ENCODE measurements at places on chromosomes 16 and 17.

DNA sequence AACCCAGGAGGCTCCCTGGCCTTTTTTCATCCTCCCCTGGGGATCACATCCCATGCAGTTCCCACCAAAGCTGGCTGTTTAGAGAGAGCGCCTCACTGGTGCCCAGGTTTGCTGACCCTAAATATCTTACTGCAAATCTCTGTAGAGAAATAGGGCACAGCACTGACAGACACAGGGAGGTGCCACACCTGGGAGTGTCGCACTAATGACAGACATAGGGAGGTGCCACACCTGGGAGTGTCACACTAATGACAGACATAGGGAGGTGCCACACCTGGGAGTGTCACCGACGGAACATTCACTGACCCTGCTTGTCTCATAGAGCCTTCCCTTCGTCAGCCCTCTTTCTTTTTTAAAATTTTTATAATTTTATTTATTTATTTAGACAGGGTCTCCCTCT lies 25.6 kb downstream of the UNK start:
- no peak for DNase-seq

GRCh38 chr16:82439678-82440293 lies 187.0 kb upstream of the CDH13 start:
- no peak for DNase-seq

GRCh38 chr16:49596068-49596467 lies 222.5 kb downstream of the C16orf78 start:
- no peak for DNase-seq

DNA sequence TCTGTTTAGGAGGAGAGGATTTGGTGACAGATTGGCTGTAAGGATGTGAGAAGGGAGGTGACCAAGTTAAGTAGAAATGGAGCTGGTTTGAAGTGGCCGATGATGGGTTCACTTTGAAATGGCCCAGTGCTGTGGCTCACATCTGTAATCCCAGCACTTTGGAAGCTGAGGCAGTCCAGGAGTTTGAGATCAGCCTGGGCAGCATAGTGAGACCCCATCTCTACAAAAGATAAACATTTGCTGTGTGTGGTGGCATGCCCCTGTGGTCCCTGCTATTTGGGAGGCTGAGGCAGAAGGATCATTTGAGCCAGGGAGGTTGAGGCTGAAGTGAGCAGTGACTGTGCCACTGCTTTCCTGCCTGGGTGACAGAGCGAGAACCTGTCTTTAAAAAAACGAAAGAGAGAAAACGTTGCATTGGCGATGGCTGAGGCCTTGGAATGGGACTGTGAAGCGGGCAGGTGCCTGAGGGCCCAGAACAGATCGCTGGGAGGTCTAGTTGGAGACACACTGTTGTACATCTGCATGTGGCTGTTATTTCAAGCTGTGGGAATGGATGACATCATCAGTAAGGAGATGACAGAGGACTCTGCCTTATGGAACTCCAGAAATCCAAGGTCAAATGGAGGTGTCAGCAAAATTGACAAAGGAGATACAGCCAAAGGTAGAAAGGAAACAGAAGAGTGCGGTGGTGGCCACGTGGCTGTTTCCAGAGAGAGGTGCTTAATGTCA lies 5.5 kb downstream of the COG1 start:
- no peak for DNase-seq

- no peak for DNase-seq
Observed at GRCh38 chr17:59416184-59416583, 84.7 kb downstream of the YPEL2 start.

- no peak for DNase-seq
Observed at GRCh38 chr16:86427433-86427851, 82.9 kb upstream of the FOXF1 start.

DNA sequence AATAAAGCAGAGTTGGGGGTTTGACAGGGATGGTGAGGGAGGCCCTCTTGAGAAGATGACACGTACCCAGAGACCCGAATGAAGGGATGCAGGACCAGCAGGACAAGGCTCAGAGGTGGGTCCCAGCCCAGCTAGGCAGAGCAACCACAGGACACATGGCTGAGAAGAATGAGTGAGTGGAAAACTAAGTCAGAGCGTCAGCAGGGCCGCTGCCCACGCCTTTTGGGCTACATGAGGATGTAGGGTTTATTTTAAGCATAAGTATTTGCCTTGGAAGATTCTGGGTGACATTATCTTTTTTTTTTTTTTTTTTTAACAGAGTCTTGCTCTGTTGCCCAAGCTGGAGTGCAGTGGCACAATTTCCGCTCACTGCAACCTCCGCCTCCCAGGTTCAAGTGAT lies 176.0 kb downstream of the TMEM132E start:
- DNase-seq, result no peak

- DNase-seq, result no peak
Observed at GRCh38 chr17:13540546-13540945, 61.2 kb downstream of the HS3ST3A1 start.

DNA sequence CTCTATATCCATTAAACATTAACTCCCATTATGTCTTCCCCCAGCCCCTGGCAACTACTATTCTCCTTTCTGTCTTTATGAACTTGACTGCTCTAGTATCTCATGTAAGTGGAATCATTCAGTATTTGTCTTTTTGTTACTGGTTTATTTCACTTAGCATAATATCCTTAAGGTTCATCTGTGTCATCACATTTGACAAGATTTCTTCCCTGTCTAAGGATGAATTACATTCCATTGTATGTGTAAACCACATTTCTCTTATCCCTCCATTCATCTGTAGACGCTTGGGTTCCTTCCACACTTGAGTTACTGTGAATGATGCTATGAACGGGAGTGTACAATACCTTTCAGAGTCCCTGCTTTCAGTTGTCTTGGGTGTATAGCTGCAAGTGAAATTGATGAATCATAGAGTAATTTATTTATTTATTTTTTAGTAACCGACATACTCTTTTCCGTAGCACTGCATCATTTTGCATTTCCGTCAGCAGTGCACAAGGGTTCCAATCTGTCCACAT lies 399.7 kb upstream of the RBFOX1 start:
- DNase-seq, result no peak

- DNase-seq, result no peak
Observed at GRCh38 chr17:73625991-73626673, 18.1 kb downstream of the SDK2 start.

- DNase-seq, result no peak
Observed at GRCh38 chr17:82333279-82334171, at the start of gene SECTM1. TSS of gene SECTM1 (minus strand) at chr17:82333766. CDS start at chr17:82327240, 6,526 bp downstream.

- no peak for DNase-seq
Observed at GRCh38 chr17:17523001-17523730, 27.0 kb upstream of the RASD1 start.

- no peak for DNase-seq
Observed at GRCh38 chr17:61440697-61441096, 11.5 kb upstream of the TBX4 start.

DNA sequence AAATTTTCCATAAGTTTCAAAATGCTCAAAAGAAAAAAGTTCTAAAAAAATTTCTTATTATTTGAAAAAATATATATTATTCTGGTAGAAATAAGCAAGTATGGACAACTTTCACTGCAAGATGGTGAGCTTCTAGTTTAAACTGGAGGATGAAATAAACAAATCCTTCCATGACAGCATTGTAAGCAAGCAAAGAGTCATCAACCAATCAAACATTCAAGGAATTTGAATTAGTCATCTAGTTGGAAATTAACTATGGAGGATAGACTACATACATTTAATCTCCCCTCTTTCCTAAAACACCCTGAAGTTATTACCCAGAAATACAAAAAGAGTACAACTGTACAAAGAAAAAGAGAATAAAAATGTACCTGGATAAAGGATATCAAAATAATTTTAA lies 51.0 kb upstream of the IRX5 start:
- no peak for DNase-seq

GRCh38 chr16:81730090-81731051 lies 48.7 kb upstream of the PLCG2 start:
- DNase-seq, result no peak

GRCh38 chr17:65229621-65229995 lies 92.4 kb downstream of the RGS9 start:
- no peak for DNase-seq

DNA sequence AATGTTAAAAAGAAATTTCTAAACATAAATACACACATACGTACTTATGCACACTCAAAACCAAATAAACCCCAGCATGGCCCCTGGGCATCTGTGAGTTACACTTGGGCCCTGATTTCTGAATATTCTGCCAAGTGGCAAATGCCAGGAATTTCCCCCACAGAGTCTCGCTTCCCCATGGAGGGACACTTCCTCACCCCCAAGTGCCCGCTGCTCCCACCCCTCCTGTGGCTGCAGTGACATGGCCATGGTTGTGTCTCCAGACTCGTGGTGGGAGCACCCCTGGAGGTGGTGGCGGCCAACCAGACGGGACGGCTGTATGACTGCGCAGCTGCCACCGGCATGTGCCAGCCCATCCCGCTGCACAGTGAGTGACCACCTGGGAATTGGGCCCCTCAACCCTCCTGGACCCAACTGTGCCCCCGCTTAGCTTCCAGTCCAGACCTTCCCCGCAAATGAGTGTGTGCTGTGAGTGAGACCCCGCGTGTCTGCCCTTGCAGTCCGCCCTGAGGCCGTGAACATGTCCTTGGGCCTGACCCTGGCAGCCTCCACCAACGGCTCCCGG lies 4.0 kb downstream of the ITGAD start:
- no peak for DNase-seq

DNA sequence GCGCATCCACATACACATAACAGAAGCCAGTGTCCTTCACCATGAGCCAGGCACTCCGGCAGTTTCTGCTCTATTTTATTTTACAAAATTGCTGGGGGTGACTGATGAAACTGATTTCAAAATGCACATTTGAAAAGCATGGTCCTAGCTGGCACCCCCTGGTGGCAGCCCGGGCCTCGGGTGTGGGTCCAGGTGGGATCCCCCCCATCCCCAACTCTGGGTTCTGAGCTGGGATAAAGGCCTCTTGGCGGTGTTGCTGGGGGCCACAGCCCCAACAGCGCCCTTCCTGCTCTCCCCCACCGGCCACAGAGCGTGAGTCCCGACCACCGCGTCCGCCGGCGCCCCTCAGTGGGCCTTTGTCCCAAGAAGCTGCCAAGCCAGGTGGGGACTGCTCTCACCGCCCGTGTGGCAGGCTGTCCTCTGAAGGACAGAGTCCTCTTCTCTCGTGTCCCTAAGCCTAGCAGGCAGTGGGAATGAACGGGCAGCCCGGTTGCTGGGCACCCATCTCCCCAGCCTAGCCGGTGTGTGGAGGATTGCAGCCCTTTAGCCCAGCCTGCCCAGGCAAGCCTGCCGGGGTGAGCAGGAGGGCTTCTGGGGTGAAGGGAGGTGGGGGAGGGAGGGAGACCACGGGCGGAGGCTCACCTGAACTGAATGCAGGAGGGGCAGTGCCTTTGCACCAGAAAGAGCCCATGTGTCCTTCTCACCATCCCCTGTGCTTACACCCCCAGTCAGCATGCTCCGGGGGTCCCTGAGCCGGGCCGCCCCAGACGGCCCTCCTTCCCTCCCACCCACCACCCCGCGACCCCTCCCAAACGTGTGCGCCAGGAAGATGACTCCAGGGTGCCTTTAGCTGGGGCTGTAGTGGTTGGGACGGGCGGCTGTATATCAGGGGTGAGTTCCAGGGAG lies 898 bp downstream of the SNAI3 start:
- DNase-seq, result no peak

- no peak for DNase-seq
Observed at GRCh38 chr16:530111-530817, 2.8 kb downstream of the CAPN15 start.

DNA sequence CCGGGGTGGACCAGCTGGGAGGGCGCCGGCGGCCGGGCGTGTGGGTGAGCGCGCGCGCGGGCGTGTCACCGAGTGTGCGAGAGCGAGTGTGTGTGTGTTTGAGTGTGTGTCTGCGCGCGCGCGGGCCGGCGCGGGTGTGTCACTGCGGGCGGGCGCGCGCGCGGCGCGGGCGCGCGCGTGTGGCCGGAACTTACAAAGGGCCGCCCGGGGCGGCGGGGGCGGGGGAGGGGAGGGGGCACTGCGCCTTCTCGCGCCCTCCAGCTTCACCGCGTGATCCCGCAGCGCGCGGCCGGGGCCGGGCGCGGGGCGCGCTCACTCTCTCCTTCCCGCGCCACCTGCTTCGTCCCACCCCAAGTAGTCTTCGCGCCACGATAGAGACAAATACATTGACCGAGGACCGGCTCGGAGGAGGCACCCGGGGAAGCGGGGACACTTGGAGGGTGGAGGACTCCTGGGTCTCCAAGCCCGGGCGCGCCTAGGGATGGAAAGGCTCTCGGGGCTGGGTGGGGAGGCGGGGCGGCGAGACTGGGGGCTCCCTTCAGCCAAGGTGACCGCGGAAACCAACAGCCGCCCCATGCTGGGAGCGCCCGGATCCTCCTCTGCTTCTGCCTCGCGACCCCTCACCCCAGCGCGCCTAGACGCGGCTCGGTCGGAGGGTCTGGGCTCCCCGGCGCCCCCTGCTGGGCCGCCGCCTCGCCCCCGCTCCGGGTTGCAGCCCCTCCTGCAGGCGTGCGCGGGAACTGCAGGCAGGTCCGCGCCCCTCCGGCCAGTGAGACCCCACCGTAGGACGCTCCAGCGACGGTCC lies at the start of gene SRCIN1:
Gene SRCIN1 (minus strand): TSS at position 112 of the 805 bp plus-strand sequence. CDS start 247 bp downstream, outside the sequence.
- no peak for DNase-seq

GRCh38 chr17:27475981-27476895 lies 20.0 kb downstream of the KSR1 start:
- DNase-seq, result no peak

DNA sequence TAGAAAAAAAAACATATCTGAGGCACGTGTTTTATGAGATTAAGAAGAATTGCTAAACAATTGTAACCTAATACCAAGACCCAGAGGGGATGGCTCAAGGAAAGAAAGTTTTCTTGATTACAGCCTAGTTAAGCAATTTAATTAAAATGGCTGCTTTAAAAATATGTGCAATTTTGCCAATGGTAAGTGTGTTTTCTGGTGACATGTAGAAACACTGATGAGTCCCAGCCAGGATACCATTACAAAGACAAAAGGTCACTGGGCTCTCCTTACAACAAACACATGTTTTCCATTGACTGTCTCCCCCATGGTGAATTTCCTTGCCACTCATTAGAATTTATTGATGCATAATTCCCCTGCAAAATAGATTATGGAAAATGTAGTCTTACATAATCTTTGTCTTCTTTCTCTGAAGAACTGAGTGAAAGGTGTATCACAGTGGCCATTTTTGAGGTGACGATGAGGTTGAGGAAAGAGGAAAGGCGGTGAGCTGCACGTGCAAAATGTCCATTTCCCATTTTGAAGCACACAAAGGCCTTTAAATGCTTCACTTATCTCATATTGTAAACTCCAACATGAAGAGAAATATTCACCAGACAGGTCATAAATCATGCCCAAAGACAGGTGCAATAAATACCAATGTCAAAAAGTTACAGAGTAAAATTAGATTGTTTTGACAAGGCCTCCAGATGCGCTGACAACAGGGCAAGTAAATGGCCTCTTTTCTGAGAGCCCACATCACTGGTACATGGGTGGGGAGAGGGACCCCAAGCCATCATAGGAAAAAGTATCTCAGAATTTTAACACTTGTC lies 696.9 kb downstream of the KCNJ2 start:
- no peak for DNase-seq
